ENCODE measurements at places on chromosomes 3 and 15.

DNA sequence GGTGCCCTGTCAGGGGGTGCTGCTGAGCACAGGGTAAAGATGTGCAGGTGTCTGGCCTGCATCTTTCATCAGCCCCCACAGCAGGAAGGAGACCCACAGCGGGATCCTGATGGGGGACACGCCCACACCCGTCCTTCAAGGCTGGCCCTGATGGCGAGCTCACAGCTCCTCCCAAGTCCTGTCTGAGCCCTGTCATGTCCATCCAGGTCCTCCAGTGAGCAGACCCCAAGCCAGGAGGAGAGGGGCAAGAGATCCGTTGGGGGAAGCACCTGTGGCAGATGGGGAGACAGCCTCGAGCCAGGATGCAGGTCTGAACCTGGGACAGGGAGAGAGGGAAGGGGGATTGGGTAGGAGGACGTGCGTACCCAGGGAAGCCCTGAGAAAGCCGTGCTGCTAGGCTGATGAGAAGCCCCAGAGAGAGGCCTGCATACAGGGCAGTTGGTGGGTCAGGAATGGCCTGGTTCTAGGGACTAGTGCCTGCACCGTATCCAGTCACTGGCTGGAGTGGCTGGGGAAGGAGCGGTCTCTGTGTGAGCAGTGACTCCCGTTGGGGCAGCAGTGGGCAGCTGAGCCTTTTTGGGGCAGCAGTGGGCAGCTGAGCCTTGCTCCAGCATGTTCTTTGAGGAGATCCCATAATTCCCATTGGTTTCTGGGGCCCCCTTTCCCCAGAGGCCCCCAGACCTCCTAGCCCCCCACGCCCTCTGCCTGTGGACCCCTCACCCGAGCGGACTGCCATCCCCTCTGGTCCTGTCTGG is 133.3 kb upstream of the MEF2A start:
- no peak for DNase-seq

- no peak for DNase-seq
These were observed 8.8 kb upstream of the PRKAR2A start for GRCh38 chr3:48856469-48856868.

DNA sequence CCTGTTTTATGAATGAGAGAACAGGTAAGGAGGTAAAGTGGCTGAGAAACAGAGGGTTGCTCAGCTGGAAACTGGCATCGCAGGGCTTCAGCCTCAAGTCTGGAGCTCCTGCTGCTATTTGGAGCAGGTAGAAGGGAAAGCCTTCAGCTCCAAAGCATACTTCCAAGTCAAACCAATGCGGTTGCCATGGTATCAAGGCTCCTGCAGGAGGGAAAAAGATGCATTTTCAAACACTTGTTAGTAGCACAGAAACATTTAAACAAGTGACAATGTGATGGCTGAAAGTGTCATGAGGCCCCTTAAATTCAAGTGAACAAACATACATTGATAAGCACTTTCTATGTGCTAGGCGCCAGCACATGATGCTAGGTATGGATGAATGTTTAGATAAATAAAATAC is 60.4 kb downstream of the RYR3 start:
- no peak for DNase-seq

DNA sequence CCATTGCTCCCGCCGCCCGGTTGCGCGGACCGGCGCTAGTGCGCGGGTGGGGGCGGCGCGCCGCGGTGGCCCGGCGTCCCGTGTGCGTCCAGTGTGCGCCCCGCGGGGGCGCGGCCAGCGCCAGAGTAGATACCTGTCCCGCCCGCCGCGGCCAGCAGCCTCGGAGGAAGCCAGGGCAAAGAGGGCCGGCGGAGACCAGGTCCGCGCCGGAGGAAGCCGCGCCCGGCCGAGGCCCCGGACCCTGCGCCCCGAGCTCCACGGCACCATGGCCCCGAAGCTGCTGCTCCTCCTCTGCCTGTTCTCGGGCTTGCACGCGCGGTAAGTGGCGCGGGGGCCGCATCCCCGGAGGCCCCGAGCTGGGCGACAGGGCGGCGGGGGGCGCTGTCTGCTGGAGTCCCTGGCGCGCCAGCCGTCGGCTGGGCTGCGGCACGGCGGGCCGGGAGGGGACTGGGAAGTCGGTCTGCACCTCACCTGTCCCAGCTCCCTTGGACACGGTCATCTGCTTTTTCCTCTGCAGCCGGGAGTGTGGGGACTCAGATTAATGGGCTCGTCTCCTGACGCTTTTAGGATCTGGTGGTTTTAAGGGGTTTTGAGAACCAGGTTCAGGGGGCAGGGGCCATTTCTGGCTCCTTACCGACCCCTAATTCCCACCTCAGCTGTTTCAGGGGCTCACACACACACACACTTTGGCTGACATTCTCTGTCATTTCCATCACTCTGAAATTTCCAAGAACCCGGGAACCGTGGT is 464 bp downstream of the GABRG3 start:
- no peak for DNase-seq

GRCh38 chr3:191961529-191961928 is 500.6 kb downstream of the PYDC2 start:
- no peak for DNase-seq

GRCh38 chr15:31228011-31228484 is 98.6 kb upstream of the KLF13 start:
- DNase-seq, result peak; percentile 5

DNA sequence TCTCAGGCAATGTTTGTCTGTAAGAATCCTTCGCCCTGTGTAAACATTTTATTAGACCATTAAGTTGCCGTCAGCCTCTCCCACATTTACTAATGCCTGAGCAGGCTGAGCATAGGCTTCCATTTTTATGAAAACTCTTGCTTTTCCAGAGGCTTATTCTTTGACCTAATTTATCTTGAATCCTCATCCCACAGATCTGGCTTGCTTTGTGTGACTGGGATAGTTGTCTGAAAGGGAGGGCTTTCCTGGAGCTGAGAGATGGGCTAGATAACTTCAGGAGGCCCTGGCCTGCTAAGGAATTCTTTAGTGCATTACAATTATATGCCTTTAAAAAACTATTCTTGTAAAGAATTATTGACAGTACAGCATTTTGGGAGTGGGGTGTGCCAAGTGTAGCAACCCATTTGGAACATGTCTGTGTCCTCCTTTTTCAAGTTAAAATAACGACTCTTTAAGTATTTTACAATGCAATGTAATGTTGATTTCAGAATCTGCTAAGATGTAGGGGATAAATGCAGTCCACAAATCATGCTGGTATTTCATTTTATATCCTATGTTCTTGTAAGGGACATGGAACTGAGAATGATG is 52.4 kb downstream of the EEFSEC start:
- no peak for DNase-seq

Measured in Kasumi-1 (cell line).